M059J (cell line): ENCODE measurements at places on chromosomes 3 and 15. TPM values are rescaled to one million over a fixed set of nuclear protein-coding genes. Genes with fewer than 3 reads are reported as not detected.

- DNase-seq, result peak; percentile 62
Measured at GRCh38 chr3:48119505-48120193, 68.6 kb downstream of the CDC25A start.

The ADAMTS9 gene
- total RNA-seq, result 0.15 TPM in 2 replicates

- DNase-seq, result no peak
Measured at GRCh38 chr3:122377975-122378374, 5.1 kb downstream of the MIX23 start.

DNA sequence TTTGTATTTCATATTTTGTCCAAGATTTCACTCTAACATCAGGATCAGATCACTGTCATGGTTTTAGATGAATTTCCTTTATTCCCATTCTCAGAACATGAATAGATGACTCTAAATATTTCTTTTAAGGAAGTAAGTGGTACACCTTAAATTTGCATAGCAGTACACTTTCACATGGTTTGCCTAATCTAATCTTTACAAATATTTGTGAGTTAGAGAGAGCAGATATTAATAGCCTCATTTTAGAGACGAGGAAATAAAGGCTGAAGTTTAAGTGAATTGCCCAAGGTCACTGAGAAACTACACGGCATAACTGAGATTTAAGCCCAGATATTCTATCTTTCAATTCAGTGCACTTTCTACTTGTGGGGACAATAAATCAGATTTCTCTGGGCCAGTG is 14.2 kb downstream of the TERC start:
- DNase-seq, result no peak

DNA sequence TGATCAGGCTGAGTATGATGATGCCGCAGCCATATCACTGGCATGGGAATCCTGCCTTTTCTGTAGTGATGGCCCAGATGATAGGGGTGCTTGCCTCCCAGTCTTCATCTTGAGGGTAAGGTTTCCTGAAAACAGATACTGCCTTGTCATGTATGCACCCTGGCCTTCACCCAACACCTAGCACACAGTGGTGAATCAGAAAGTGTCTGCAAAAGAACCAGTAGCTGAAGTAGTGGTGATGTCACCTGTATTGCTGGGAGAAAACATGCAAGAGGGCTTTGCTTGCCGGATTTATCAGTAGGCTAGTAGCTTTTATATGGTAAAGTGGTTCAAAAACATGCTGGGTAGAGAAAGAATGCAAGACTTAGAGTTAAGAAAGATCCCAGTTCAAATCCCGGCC is 419.8 kb upstream of the WNT5A start:
- peak; percentile 10 for DNase-seq

DNA sequence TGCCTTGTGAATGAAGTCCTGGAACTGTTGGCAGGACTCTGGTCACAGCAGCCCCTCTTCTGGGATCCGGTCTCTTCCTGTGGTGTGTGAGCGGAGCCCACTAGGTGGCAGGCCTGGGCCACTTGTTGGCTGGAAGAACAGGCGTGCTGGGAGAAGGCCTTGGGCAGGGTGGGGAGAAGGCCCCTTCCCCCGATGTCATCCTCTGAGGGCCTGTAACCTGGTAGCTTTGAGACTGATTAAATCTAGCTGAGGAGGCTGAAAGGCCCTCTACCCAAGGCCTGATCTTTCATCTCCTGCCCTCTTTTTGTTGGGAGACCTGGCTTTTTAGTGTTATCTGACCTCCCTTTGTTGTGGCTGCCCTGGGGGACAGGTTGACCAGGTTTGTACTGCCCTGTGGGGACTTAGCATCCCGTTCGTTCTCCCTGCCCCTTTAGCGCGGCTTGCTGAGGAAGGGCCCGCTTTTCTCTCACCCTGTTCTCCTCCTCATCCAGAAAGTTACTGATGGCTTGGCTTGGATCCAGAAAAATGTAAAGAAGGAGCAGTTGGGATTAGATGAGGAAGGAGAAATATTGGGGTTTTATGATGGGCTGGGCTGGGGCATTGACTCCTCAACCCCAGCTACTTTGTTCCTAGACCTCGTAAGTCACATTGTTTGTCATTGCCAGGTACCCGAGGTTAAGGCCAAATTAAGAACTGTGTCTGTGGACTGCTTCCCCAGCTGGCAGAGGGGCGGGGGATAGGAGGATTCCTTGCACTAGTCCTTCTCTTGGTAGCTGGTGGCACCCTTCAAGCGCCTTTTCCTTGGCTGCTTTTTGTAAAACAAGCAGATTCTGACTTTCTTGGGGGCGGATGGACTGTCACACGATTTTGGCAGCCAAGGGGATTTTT is 48.5 kb downstream of the CHCHD6 start:
- DNase-seq, result peak; percentile 70

DNA sequence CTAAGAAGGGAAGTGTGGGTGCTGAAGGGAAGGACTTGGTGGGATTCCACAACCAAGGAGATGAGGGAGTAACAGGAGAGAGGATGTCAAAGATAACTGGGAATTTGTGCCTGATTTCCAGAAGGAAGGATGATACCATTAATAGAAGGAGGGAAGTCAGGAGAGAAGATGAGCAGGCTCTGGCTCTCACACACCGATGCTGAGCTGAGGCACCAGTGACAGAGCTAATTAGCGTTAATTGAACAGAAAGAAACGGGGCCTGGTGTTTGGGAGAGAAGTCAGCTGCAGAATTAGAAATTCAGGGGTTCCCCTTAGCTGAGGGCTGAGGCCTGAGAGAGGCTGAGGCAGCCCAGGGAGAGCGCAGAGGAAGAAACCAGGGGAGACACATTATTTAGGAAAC is 11.9 kb upstream of the PDIA5 start:
- DNase-seq, result no peak

- DNase-seq, result no peak
Measured at GRCh38 chr15:89704411-89704810, 13.8 kb downstream of the WDR93 start.

DNA sequence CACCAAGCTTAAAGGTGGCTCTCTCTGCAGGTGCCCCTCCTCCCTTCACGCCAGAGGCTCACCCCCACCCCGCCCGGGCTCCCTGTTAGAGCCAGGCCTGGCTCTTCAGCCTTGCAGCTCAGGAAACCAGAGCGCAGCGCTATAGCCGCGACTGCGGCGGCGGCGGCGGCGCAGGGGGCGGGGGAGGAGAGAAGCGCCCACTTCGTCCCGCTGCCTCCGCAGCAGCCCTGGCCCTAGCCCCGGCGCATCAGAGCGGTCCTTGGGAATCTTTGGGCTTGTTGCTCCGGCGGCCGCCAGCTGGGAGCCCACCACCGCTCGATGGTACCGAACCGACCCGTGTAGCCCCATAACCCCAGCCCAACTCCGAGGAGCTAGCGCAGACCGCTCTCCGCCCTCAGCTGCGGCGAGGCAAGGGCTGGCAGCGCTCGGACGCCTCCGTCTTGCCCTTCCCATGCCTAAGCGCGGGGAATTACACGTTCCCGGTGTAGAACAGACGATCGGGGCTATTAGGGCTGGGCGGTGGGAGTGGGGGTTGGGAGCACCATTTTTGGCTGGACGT is 1.2 kb downstream of the RASGRF1 start:
- DNase-seq, result no peak

The EPB42 gene
- total RNA-seq, result not detected in 2 replicates

GRCh38 chr3:133213937-133214336 is 175.7 kb downstream of the TMEM108 start:
- no peak for DNase-seq

GRCh38 chr15:78904599-78905358 is 32.1 kb downstream of the MORF4L1 start:
- DNase-seq, result no peak

- peak; percentile 77 for DNase-seq
Measured at GRCh38 chr15:33722005-33722672, 246.2 kb upstream of the CHRM5 start.

DNA sequence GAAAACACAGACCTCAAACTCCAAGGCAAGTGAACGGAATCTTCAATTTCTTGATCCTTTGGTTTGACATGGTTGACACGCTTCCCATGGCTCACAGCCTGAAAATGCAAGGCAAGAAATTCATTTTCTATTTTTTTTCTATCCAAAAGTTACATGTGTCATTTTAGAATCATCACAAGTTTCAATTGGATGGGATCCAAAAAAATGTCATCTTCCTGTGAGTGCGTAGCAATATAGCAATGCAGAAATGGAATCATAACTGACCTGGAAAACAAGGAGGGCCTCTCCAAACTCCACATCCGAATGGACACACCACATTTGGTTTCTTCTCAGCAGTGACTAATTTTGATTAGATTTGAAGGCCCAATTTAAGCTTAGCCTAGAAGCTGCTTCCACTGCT is 175.8 kb upstream of the ATP11B start:
- no peak for DNase-seq
